ENCODE measurements at places on chromosomes 5 and 9. TPM values are rescaled to one million over a fixed set of nuclear protein-coding genes. Genes with fewer than 3 reads are reported as not detected.

- DNase-seq = no peak
Observed at GRCh38 chr9:108479989-108480652, 375.7 kb downstream of the ACTL7B start.

- DNase-seq = no peak
Observed at GRCh38 chr9:105171076-105171475, 73.4 kb upstream of the SLC44A1 start.

- no peak for DNase-seq
Observed at GRCh38 chr5:104126980-104127379, 564.4 kb upstream of the NUDT12 start.

DNA sequence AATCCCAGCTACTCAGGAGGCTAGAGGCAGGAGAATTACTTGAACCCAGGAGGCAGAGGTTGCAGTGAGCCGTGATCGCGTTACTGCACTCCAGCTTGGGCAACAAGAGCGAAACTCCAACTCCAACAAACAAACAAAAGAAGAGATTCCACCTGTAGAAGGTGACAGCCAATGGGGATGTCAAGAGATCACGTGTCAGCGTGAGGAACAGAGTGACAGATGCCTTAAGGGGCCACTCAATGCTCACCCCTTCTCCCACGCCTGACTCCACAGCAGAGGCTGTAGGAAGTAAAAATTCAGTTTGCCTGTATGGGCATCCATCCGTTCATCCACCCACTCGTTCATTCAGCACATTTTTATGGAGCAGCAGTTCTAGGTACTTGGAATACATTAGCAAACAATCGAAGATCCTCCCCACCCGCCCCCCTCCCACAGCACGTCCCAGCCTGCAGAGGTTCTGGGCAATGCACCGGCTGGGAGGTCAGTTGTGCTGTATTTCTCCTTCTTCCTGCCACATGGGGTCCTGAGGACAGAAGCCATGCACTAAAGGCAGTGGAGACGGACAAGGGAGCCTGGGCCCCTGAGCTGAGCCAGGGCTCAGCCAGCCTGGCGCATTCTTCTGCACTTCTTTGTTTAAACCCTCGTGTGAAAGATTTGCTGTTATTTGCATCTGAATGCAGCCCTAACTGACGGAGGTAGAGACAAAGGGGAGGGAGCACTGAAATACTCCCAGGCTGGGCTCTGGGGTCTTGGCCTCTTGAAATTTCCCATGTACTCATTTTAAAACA is 11.3 kb upstream of the RNF130 start:
- DNase-seq = no peak

- DNase-seq = no peak
Observed at GRCh38 chr5:68378204-68378820, 162.8 kb downstream of the PIK3R1 start.

- no peak for DNase-seq
Observed at GRCh38 chr5:15421921-15422412, 78.0 kb upstream of the FBXL7 start.

DNA sequence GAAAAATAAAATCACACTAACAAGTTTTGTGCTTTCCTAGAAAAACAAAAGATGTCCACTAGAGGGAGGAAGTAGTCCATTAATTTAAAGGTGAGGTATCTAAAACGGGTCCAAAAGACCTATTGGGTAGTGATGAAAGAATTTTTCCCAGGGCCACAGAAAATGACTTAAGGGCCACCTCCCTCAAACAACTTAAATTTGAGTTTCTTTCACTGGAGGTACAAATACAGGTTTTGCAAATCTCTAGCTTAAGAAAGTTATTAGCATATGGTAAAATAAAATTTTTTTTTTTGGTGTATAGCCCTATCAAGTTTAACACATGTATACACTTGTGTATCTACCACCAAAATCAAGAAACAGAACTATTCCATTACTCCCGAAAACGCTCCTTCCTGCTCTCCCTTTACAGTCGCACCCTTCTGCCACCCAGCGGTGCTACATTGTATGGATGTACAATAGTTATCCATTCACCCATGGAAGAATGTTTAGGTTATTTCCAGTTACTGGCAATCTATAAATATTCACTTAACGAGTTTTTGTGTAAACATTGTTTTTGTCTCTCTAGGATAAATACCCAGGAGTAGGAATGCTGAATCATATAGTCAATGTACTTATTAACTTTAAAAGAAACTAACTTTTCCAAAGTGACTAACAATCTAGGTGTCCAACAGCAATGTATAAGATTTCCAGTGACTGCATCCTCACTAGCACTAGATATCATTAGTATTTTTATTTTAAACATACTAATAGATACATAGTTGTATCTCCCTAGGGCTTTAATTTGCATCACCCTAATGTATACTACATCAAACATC is 21.9 kb downstream of the DEPDC1B start:
- DNase-seq = no peak

DNA sequence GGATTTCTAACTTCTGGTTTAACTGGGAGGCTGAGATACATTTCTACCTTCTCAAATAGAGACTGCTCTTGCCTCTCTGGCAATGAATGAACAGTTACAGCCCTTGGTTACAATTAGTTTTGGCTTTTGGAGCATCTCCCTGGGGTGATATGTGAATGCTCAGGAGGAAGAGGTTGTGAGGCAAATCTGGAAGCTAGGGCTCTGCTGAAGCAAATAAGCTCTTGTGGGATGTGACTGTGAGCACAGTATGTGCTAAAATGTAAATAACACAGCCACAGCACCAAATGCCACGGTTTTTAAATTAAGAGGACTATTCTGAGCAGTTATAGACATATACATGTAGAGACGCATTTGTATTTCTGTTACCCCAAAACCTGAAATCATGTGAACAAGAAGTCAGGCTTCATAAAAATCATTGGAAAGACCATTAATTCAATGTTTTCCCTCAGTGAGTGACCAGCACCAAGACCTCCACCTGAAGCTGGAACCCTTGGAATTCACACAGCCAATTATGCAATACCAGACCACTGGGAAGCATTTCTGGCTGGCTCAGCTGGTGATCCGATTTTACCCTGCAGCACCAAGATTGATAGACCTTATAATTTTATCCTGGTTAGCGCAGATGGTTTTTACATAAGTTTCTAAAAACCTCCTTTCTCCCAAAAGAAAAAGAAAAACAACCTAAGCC is 3.0 kb upstream of the SLC44A1 start:
- DNase-seq = no peak

DNA sequence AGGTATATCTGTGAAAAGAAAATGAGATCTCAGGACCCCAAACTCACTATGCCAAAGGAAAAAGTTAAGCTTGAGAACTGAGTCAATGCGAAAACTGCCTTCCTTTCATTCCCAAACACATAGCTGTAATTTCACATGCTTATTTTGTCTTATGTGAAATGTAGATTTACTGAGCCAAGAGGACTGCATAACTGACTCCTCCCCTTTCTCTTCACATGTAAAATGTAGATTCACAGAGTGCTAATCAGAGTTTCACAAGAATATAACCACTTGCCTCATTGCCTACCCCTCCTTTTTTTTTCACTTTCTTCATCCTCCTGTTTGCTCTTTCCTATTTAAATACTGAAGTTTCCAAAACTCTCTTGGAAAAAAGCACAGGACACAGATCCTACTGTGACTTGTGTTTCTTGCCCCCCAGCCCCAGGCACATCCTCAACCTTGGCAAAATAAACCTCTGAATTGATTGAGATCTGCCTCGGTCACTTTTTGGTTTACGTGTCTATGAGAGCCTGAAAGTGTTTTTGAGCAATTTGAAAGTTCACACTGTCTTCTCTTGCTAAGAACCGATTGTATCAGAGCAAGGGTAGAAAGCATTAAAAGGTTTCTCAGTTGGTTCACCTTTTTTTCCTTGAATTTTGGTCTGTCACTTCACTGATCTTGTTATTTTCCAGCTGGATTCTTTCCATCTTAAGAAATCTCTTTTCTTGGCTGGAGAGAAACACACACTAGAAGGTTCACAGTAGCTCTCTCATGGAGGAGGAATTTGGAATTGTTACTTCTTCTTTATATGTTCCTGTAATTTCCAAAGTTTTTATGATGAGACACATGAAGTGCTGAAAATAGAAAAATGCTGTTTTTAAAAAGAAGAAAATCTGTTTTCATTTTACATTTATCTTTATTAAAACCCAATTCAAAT is 44.8 kb upstream of the SNAPC3 start:
- no peak for DNase-seq

DNA sequence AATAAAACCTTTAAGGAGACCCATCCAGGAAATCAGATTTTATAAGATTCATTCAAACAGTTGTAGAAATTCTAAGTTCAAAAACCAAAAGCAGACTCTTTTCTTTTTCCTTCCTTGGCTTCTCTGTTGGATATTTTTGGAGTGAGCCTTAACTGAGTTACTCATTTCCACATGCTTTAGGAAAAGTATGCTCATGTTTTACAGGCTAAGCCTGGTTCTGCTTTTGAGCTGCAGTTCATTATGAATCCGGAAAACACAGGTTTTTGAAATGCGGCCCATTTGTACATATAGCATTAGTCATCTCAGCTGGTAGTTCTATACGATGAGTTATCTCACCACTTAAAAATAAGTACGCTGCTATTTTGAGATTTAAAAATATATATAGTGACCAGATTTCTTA is 156.6 kb upstream of the DMRT1 start:
- no peak for DNase-seq

GRCh38 chr9:135655317-135655716 is 7.8 kb upstream of the LCN9 start:
- no peak for DNase-seq

DNA sequence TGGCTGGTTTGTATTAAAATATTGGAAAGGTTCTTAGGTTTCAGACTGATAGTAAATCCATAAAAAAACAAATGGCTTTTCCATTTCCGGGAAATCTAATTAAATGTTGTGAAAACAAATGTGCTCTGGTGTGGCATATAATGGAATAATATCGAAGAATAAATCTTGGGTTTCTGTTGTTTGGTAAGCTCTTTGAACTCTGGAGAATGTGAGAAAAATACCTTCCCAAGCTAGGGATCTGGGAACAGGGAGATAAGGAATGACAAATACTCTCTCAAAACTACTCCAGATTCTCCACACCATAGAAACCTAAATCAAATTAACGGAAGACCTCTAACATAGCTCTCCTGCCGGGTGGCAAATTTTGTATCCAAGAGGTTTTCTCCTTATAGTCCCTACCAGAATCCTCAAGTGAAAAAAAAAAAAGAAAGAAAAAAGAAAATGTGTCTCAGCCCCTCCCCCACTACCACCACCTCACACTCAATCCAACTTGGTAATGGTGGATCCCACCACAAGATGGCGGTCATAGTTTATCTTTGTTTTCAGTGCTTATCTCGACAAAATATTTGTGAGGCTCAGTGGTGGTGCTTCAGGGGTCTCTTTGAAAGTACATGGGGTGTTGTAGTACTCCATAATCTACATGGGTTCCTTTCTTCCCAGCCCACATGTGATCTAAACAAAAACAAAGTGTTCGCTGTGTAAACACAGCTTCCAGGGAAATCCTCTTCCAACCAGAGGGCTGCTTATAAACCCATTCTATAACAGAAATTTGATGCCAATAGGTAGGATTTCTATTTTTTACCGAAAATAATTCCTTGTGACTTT is 54.5 kb upstream of the FST start:
- DNase-seq = no peak

DNA sequence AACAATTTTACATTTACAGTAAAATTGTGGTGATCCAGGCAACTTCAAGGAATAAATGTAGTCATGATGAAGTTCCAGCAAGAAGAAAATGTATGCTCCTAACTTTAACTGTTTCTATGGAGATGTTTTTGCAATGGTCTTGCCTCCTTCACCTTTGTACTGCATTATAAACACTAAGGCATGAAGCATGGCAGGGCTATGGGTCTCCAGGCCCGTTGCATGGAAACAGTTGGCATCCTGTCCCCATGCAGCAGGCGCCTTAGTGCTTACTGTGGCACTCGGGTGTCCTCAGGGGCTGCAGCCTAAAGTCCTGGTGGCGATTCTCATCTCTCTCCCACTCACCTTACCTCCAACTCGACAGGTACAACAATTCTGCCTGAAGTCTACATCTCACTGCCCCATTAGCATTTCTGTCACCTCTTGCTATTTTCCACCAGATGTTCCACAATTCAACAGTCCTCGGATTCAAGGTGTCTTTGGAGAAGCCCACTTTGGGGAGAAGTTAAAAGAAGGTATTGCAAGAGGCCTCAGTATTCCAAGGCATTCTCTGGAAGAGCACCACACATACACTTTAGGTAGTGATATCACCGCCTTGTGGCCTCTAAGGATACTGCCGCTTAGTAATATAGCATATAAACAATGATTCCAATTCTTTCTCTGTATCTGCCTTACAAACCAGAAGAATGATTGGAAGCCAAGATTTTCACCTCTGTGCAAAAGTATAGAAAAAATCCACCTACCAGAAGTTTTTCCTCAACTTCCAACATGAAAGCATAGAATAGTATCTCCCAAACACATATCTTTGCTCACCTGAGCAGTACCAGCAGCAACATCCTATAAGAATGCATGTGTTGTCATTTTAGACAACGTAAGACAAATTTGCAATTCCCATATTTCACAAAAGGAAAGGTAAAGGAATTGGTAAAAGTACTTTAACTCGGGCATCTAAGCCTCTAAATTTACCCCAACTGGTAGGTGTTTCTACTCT is 5.1 kb downstream of the LIFR start:
- DNase-seq = no peak

DNA sequence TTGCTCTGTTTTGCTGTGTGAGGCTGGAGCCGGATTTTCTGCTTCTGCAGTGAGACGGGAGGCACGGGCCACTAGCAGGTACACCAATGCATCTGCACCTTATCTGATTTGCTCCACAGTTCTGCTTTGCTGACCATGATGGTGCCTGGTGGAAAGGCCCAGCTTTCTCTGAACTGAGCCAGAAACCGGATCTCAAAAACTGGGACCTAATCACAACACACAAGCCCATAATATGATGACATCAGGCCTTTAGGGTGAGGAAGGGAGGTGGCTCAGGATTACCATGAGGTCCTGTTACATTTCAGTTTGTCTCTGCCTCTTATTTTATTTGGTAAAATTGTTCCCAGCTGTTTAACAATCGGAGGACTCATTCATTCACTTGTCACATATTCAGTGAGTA is 49.8 kb downstream of the FGF1 start:
- no peak for DNase-seq

DNA sequence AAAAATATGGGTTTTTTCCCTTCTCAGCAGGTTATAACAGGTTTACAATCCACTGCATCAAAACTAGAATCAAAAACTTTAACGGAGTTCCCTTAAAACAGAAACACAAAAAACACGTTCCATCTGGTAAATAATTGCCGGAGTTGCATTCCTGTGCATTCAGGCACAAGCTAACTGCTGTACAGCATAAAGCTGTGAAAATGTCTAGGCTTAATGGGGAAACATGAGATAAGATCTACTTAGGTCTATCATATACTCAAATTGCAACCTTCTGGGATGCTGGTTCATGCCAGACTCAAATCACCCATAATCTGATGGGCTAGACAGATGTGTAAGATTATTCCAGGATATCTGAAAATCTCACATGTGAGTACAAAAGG is 265.3 kb downstream of the DOCK8 start:
- DNase-seq = no peak

GRCh38 chr5:69211200-69211599 is 21.8 kb downstream of the CENPH start:
- no peak for DNase-seq

- no peak for DNase-seq
Observed at GRCh38 chr9:112422417-112423148, 42.7 kb downstream of the HSDL2 start.

The GHR gene
- 38.9 TPM for total RNA-seq

The MARCOL gene
- not detected for total RNA-seq

The SLC4A9 gene
- not detected for total RNA-seq

The RAD23B gene
- total RNA-seq = 193 TPM

The NFIL3 gene
- total RNA-seq = 50.5 TPM

The STPG3 gene
- not detected for total RNA-seq

The AMACR gene
- 3.7 TPM for total RNA-seq

The TCOF1 gene
- 22.1 TPM for total RNA-seq

The SLCO6A1 gene
- not detected for total RNA-seq

The SLC6A3 gene
- not detected for total RNA-seq

Measured in gastrocnemius medialis (tissue), 4 donors.